Stimulated activated CD4-positive, alpha-beta T cell treated with anti-CD3 and anti-CD28 coated beads, Interleukin-1b, Interleukin-23, amount 100 ng/mL, for 24 hours (primary cell): ENCODE measurements at places on chromosomes 4 and X.

DNA sequence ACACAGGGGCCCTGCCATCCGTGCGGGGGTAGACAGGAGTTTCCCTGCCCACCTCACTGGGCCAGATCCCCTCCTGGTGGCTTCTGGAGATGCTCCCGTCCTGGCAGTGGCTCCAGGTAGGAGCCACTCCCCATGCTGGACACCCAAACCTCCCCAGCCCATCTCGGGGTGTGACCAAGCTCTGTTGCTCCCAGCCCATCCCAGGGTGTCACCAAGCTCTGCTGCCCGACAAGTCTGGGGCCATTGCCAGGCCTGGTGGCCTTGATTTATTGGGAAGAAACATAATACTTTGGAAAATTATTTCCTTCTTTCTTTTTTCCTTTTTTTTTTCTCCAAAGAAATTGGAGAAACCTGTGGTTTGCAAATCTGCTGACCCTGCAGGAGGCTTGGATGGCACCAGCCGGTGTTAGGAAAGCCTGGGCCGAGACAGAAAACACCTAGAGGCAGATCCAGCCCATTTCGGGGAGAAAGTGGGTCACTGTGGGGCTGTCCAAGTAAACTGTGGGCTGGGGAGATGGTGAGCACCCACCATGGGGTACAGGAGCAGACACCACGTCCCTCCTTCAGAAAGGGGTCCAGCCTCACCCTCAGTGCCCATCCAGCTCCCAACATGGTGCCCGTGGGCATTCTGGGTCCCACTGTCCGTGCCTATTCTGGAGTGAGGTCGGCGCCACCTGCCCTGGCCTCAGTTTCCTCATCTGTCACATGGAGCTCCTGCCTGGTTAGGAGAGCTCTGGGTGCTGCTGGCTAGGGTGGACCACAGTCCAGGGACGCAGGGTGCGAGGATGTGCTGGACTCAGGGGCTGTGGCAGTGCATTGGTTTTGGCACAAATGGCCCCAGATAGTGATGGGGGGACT is 59.4 kb upstream of the ADRA2C start:
- no peak for DNase-seq

- DNase-seq = no peak
These were observed 518 bp downstream of the PRDM8 start for GRCh38 chr4:80197601-80198440.

- DNase-seq = no peak
These were observed 28.2 kb downstream of the RAP1GDS1 start for GRCh38 chr4:98289375-98289774.

GRCh38 chrX:82127228-82128123 is 925.6 kb downstream of the SH3BGRL start:
- no peak for DNase-seq

GRCh38 chr4:13371048-13371447 is 113.1 kb downstream of the RAB28 start:
- DNase-seq = no peak

GRCh38 chrX:129693354-129693753 is 38.6 kb upstream of the APLN start:
- no peak for DNase-seq

GRCh38 chrX:152817078-152817764 is 13.3 kb downstream of the CETN2 start:
- DNase-seq = no peak

GRCh38 chr4:126268106-126268505 is 953.4 kb downstream of the FAT4 start:
- no peak for DNase-seq

- DNase-seq = no peak
These were observed 283.7 kb downstream of the AFF2 start for GRCh38 chrX:148784137-148784536.

- DNase-seq = no peak
These were observed 65.6 kb downstream of the ASB9 start for GRCh38 chrX:15204130-15204751.

DNA sequence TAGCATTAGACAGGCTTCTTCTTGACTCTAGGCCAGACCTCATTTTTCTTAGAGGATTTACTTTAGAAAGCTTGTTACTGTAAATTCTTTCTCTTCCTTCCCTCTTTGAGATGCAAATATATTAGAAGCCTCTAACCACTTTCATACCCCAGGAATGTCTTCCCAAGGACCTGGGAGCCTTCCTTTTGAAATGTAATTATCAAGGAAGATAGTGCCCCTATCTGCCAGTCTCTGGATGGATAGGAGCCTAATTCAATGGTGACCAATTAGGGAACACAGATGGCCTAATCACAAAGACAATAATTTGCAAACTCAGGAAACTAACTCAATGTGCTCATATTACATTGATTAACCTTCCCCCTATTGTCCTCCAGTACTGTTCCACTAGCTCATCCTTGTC is 145.6 kb upstream of the DCAF8L1 start:
- DNase-seq = no peak

- DNase-seq = no peak
These were observed 1541.0 kb downstream of the PCDH7 start for GRCh38 chr4:32261196-32261595.

DNA sequence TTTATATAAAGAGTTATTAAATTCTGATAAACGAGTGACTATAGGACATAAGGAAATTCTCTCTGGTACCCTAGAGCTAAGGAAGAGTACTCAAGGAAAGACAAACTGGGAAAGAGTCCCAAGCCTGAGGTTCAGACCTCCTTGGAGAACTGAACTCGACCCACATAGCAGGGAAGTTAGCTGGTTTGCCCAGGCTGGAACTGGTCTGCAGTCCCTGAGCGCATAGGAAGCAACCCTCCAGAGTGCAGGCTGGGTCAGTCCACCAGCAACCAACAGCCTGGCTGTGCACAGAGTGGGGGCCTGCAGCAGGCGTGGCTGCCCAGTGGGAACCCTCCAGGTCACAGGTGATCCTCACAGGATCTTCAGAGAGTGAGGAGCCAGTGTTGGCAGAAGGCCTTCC is 114.1 kb downstream of the SOWAHB start:
- DNase-seq = no peak

DNA sequence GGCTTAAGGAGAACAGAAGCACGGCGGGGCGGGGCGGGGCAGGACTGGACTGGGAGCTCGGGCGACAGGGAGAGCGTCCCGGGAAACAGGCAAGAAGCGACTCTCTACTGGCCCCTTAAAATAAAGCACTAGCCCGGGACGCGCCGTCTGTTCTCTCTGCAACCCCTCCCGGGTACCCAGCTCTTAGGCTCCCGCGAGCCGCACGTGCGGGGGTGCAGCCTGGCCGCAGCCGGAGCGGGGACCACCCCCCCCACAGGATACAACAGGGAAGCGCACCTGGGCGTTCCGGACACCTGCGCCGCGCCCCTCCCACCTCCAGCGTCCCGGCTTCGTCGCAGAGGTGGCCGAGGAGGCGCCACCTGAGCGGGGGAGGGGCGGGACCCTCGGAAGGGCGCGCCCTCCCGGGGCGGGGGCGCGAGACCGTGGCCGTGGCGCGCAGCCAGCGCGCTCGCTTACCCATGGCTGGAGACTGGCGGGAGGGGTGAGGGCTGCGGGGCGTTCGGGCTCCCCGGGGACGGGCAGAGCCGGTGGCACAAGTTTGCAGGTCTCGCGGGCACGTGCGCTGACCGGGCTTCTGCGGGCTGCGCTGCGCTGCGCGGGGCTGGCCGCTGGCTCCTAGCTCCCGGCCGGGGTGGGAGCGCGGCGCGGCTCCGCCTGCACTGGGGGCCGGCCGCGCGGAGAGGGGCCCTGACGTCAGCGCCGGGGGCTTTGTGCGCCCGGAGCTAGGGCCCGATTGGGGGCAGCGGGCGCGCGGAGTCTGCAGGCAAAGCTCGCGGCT is 91.5 kb downstream of the GEMIN8 start:
- DNase-seq = no peak

- no peak for DNase-seq
These were observed 248.5 kb downstream of the ENOX2 start for GRCh38 chrX:130654409-130654950.

DNA sequence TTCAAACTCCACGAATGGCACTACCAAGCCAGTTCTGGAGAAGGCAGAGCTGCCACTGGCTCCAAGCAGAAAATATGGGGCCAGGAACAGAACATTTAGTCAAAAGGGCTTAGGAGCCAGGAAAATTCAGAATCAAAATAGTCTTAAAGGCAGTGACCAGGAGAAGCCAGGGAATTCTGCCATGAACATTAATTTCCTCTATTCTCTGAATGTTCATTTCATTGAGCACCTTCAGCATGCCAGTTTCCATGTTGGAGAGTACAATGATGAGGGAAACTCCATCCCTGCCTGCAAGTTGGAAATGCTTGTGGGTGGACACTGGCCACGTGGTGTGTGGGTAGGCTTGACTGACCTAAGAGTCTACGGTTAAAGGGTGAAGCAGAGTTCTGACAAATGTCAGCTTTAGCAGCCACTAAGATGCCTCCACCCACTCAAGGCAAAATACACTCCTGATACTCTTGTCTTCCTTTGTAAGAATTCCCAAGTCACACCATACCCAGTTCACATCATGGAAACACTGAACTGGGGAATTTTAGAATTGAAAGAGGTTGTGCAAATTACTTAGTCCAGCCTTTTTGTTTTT is 190.1 kb upstream of the C1QTNF7 start:
- DNase-seq = no peak

DNA sequence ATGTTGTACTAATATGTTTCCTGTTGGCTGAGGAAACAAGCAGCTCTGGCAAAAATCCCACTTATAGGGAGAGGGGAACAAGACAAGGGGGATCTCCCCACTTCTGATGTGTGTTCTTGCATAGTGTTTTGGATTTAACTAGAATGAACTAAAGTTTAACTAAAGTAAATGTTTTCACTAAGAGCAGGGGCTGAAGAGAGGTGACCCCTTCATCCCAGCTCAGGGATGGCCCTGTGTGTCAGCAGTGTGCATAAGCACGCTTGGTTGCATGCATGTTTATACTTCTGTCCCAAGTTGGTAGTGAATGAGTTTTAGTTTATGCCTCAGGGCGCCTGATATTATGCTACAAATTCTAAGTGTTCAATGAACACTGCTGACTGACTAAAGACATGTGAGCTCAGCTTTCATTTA is 169.4 kb downstream of the MGST2 start:
- no peak for DNase-seq

GRCh38 chrX:110159865-110160264 is 157.0 kb downstream of the TMEM164 start:
- no peak for DNase-seq

- DNase-seq = no peak
These were observed 899.2 kb downstream of the FAT4 start for GRCh38 chr4:126213996-126214395.

GRCh38 chr4:65868096-65868824 is 198.0 kb upstream of the EPHA5 start:
- DNase-seq = no peak

GRCh38 chrX:153726286-153727122 is 1.8 kb downstream of the ABCD1 start:
- no peak for DNase-seq

GRCh38 chrX:142637206-142637605 is 388.5 kb upstream of the SPANXN4 start:
- DNase-seq = no peak

DNA sequence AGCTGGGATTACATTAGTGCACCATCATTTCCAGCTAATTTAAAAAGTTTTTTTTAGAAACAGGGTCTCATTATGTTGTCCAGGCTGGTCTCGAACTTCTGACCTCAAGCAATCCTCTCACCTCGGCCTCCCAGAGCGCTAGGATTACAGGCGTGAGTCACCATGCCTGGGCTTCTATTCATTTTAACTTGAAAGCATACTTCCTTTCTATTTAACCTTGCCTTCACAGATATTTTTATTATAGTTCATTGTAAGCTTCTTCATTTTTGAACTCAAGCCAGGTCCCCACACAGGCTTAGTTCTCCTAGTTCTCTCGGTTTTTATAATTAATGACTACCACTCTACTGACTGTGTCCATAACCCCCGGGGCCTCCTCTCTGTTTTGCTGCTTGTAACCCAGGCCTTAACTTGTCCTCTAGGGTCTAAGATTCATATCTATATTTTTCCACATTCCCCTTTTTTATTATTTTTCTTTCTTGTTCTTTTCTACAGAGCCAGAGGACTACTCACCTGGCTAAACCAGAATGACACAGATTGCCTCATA is 50.7 kb downstream of the SNX12 start:
- no peak for DNase-seq

- DNase-seq = no peak
These were observed 258.8 kb downstream of the ARHGAP24 start for GRCh38 chr4:85733798-85734197.

DNA sequence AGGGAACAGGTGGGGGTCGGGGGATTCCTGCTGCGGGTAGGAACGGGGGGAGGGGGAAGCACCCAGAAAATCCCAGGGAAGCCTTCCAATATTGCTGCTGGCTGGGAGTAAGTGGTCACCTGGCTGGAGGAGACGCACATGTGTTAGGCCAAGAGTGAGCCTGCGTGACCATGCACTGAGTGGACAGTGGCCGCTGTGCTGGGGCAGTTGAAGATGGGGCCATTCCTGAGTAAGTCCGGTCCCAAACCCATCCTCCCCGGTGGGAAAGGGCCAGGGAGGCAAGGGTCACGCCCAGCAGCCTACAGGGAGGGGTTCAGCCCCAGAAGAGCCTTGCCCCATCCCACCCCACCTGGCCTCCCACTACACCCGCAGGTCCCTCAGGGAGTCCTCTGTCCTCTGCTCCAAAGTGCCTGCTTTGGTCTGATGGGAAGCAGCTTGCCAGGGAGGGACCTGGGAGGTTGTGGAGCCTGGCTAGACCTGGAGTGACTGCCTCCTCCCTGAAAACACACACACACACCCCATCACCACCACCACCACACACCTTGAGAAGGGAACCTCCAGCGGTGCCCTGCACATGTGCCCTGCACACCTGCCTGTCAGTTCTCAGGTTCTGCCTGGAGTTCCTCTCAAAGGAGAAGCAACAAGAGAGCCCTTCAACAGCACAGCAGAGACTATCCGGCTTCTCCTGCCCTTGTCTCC is 6.1 kb downstream of the L1CAM start:
- DNase-seq = no peak

DNA sequence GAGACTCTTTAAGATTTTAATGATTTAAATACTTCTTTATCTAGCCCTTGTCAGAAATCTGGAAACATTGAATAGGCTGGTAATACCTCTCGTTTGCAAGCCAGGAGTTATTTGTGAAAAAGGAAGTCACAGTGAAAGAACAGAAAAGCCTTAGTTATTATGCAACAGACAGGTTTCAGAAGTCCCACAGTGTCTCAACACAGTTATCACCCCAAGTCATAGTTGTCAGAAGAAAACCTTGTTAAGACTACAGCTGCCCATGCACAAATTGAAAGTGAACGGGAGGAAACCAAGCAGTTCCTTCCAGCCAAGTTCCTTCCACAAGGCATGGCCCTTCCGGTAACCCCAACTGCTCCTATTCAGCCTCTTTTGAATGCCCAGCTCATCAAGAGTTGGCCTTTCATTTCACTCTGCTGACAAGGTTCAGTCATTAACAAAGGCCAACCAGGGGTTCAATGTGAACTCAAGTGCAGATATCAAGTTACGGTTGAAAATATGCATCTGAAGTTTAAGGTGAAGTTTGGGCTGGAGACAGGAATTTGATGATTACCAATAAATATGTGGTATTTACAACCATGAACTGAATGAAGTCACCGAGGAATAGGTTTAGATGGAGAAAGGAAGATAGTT is 15.6 kb downstream of the ALPK1 start:
- DNase-seq = no peak
